ENCODE measurements at places on chromosomes 3 and 15.
A peak's percentile ranks its signal among the peaks of the same experiment; 100 is the strongest.

- no peak for DNase-seq
These were observed 64.9 kb upstream of the POLG start for GRCh38 chr15:89399238-89400115.

GRCh38 chr3:85342915-85343314, 384.1 kb downstream of the CADM2 start:
- no peak for DNase-seq

- DNase-seq: peak; percentile 82
These were observed at the start of gene ZNF501 for GRCh38 chr3:44729384-44729910. TSS of gene ZNF501 (plus strand) at chr3:44729635. CDS start at chr3:44734422, 4,787 bp downstream.

- no peak for DNase-seq
These were observed 159.5 kb downstream of the CLSTN2 start for GRCh38 chr3:140094487-140094886.

DNA sequence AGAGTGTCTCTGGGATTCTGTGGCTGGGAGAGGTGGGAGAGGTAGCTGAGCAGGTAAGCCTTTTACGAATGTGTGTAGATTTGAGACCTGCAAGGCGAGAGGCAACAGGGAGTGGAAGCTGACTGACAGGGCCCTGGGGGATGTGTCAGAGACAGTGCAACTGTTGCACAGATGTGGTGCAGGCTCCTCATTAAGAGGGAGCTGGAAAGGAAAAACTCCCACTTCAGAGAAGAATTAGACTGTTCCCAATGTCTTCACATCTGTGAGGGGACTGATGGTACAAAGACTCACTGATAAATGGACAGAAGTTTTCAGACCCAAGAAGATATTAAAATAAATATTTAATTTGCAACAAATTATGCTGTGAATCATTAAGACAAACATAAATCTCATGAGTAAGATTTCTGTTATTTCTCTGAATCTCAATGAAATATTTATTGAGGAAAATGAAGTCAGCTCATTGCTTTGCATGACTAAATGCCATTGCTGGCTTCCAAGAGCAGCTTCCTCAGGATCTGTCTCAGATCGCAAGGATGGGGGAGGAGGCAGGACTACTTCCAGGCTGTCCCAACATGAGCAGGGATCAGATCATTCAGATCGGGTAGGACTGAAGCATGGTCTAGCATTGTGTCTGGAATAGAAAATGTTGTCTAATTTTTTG, 127.3 kb upstream of the ROPN1 start:
- no peak for DNase-seq

DNA sequence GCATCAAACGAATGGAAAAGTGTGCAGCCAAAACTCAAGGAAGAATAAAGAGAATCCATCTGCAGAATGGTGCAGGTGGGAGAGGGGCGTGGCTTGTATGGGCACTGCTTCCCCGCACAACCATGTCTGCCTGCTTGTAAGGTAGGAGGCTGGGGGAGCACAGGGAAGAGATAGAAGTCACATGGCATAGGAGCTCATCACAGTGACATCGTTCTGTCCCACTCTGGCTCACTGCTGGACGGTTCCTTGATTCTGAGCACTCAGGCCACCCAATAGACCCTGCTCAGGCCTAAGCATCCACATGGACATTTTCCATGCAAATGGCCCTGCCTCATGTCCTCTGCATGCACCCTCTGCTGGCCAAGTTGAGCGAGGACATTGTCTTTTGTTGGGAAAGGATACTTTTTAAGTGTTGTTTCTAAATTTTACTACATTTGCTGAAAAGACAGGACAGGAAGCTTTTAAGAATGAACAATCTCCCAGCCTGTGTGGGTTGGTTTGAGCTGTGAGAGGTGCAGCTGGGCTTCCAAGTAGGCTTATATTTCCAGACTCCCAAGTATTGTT, 3.1 kb downstream of the MYLK start:
- DNase-seq: no peak

- no peak for DNase-seq
These were observed 164.3 kb downstream of the OCA2 start for GRCh38 chr15:27934782-27935181.

DNA sequence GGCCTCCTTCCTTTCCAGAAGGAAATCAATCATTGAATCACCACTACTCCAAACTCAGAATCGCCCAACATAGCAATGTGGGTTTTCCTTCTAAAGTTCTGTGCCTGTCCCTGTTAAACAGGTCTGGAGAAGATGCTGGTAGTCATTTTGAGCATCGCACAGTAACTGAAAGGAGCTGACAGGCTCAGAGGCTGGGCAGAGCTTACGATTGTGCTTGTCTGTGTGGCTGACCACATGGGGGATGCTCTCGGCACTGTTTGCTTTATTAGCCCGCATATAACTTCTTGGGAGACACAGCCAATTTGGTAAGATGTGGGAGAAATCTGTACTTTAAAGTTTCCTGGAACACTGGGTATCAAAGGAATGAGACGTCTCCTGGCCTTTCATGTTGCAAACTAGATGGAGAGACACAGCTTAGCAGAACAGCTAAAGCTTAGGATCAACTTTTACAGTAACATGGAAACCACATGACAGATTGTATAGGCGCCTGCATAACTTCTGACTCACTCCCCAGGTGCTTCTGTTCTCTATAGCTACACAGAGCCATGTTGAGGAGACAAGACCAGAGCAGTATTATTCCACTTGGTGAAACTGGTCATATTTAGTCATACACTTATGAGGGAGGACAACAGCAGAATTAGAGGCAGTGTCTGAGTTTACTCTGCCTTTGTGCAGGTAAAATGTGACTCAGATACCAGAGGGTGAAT, 374.1 kb downstream of the RORA start:
- DNase-seq: no peak

DNA sequence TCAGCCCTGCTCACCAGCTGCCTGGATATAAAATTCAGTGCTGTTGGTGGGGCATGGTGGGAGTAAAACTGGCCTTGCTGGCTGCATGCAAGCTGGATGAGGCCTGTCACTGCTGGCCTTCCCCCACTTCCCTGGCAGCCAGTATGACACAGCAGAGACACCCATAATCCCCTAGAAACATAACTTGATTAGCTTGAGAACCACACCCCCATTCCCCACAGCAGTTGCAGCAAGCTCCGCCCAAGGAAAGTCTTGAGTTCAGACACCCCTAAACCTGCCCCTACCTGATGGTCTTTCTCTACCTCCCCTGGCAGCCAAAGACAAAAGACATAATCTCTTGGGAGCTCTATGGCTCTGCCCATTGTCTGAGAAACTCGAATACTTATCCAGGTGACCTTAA, 405.1 kb upstream of the NECTIN3 start:
- DNase-seq: no peak

DNA sequence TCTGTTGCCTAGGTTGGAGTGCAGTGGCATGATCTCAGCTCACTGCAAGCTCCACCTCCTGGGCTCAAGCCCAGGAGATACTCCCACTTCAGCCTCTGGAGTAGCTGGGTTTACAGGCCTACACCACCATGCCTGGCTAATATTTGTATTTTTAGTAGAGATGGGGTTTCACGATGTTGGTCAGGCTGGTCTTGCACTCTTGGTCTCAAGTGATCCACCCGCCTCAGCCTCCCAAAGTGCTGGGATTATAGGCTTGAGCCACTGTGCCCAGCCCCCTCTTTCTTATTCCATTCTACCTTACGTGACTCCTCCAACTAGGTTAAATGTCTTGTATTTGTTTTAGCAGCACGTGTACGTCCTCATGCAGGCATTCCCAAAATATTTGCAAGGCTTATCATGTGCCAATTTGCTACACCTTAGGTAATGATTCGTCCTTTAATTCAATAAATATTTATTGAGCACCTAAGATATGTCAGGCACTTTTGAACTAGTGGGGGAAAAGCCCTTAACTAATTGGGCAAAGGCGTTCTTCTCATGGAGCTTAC, 14.9 kb upstream of the MAGI1 start:
- no peak for DNase-seq

Data from stimulated activated CD4-positive, alpha-beta T cell treated with anti-CD3 and anti-CD28 coated beads, Interleukin-15, amount 100 ng/mL, for 48 hours (primary cell).